Frontal cortex (tissue), 4 donors: ENCODE measurements at places on chromosomes 5 and 9. TPM values are rescaled to one million over a fixed set of nuclear protein-coding genes. Genes with fewer than 3 reads are reported as not detected.
A peak's percentile ranks its signal among the peaks of the same experiment; 100 is the strongest.

Gene ACER2
- 11.0 TPM for total RNA-seq

DNA sequence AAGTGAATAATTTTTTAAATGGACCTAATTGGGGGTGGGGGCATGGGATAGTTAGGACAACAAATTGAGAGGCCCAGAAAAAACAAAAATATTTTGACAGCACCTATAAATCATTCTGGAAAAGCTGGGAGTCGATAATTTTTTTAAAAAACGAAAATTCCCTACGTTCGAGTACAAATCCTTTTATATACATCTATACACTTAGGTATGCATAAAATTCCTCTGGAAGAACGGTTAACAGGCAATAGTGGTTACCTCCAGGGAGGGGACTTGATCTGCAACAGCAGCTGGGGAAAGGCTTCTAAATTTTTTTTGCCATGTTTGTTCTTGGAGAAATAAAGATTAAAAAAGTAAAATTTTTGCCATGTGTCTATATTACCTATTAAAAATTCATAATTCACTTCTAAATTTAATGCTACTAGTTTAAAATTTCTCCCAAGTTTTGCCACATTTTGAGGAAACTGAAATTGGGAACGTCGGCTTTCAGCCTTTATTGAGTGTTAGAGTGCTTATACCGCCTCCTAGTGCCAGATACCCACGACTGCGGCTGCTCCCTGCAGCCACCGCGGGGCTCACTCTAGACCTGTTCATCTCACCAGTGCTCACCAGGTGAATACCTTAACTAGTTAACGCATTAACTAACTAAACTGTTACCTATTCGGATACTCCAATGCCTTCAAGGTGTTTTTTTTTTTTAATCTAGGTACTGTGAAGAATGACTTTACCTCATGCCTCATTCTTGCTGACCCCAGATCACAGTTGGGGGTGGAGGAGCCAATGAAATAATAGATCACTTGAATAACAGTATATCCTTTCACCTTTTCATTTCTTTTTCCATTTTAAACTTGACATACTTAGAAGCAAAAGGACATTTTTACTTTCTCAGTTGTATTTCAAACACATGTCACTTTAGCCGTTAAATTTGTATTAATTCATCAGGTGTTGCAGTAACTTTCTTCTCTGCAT, 1.8 kb upstream of the BHMT start:
- no peak for DNase-seq

DNA sequence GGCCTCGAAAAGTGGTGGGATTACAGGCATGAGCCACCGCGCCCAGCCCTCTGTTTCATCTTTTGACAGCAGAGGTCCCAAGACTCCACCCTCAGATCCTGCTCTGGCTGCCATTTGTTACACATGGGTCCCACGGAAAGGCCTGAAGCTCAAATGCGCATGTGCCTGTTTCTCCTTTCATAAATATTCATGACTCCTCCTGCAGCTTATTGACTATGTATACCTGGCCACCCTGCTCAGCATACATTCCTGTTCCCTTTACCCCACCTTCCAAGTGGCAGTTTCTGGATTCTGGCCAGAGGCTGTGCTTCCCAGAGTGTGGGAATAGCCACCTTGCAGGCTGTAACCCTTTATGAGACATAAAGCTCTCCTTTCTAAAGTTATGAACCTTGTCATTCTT, 46.5 kb downstream of the AUH start:
- no peak for DNase-seq

GRCh38 chr5:56950626-56951125, 1.2 kb downstream of the MIER3 start:
- peak; percentile 45 for DNase-seq

DNA sequence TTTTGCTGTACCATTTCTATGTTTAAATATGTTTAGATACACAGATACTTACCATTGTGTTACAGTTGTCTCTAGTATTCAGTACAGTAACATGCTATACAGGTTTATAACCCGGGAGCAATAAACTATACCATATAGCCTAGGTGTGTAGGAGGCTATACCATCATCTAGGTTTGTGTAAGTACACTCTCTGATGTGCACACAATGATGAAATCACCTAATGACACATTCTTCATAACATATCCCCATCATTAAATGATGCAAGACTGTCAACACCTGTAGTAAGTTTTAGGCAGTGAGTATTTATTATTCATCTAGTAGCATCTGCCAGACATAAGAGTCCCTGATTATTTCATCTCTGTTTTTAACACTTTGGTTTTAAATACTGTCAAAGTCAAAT, 7.3 kb upstream of the DHFR start:
- DNase-seq = no peak

DNA sequence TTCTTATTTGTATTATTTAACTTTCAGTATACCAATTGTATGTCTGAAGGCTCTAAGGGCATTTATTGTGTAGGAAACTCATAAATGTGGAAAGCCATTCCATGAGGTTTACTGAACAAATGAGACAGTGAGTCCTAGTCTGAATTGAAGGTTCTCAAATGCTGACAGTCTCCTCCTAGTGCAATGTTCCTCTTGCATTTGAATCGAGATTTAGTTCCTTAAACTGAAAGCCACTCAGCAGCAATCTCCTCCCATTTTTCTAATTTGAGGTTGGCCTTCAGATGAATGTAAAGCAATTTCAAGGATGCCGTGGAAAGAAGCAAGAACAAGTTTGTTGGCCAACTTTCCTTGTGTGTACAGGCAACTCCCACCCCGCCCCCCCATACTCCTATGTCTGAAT, 493.2 kb upstream of the KLF4 start:
- no peak for DNase-seq

Gene ABO
- not detected for total RNA-seq

GRCh38 chr5:17020678-17021601, 84.9 kb upstream of the MYO10 start:
- DNase-seq = no peak

Gene ANAPC2
- 22.4 TPM for total RNA-seq

DNA sequence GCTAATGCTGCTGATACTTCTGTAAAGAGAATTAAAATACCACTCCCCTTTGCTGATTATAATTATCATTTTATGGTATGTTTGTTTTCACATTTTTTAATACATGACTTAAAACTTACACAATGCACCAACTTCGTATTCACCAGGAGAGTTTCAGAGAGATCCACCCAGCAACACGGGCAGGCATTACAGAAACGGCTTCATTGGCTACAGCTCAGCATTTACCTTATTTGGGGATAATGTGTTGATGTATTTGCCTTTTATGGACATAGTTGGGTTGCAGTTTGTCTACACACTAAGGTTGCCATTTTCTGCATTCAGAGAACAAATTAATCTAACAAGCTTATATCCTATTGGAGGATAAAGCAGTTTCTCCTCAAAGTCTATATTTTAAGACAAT, 423.6 kb downstream of the PRDM9 start:
- DNase-seq = no peak

- DNase-seq = no peak
These were observed 27.4 kb upstream of the WHRN start for GRCh38 chr9:114532561-114533237.

- no peak for DNase-seq
These were observed 19.4 kb upstream of the FCN1 start for GRCh38 chr9:134937164-134937555.

DNA sequence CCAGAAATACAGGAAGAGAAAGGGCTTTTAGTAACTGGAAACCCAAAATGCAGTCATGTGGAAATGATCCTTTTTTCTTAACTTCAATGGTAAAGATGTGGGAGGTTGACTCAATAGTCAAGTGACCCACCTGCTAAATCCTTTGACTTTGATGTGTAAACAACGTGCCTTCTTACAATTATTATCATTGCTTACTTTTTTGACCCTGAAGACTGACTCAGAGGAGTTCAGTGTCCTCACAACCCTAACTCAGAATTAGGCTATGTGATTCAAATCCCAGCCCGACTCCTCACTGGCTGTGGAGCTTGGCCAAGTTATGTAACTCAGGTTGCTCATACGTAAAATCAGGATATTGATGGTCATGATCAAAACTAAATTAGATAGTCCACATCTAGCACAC, 27.9 kb downstream of the ANXA1 start:
- no peak for DNase-seq

Gene CREB3
- 30.6 TPM for total RNA-seq

DNA sequence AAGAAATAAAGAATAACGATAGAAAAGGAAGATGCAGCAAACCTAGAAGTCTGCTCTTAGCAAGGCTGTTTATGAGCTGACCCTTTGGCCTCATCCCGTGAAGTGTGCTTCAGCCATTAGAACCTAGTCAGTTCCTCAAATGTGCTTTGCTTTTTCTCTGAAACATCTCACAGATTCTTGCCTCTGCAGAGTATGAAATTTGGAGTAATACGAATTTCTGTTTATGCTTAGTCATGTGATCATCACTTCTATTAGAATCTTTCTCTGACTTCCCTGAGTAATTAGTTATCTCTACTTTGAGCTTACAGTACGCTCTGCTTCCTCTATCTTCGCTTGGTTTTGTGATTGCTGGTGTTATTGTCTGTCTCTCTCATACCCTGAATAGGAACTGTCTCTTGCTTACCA, 11.3 kb downstream of the CYSTM1 start:
- no peak for DNase-seq

Gene LURAP1L
- total RNA-seq = 1.6 TPM

- no peak for DNase-seq
These were observed 21.9 kb downstream of the NR2F1 start for GRCh38 chr5:93604644-93605515.

- DNase-seq = no peak
These were observed 27.2 kb downstream of the NCBP1 start for GRCh38 chr9:97660847-97661246.

DNA sequence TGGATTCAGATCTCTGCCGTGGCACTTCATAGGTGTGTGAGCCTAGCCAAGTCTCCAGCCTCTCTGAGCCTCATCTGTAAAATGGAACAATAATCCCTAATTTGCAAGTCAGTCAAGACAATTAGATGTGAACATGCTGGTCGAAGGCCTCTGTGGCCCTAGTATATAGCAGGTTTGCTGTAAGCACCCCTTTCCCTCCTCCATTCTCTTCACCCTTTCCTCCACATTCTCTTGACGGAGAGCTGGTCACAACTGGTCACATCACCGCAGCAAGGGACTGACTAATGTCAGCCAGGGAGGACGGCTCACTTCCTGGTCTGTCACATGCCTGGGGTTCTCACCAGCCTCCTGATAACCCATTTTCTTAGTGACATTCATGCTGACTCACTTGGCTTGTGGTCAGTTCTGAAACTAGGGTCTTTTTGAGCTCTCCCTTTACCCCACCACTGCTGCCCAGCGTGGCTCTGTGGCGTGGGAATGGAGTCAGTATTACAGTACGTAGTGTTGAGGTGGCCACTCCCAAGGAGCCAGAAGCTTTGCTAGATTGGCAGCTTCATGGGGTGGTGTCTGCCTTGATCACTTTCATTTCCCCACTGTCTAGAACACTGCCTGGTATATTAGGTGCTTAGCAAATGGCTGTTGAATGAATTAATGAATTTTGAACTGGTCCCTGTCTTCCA, 47.8 kb downstream of the ERGIC1 start:
- DNase-seq = no peak

DNA sequence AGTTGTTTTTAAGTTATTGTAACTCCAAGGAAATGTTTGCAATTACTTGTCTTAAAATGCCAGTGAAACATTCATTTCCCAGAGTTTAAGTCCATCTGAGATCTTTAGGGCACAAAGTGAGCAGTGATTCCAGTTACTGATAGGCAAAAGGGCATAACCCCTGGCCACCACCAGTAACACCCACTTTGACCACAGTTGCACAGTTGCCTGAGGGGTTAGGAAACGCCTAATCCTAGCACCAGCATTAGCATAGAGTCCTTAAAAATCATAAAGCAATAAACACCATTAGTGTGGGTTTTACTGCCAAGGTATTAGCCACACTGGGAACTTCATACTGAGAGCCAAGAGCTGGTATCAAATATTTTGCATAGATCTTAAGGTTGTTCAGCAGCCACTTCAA, 143.9 kb downstream of the SNCAIP start:
- no peak for DNase-seq

DNA sequence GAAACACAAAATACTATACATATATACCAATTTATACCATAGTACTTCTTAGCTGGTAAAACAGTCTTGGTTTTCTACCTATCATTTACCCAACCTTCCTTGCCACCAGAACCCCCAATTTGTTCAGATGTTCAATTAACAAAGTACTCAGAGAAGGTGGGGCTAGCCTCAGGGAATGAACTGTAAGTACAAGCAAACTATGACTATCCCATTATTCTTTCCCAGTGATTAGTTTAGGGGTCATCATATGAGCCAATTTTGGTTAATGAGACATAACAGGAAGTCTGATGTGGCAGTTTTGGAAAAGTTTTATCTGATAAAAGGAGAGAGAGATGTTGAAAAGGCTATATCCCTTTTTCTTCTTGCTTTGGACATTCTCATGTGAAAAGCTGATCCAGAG, 125.8 kb downstream of the DTWD2 start:
- no peak for DNase-seq

DNA sequence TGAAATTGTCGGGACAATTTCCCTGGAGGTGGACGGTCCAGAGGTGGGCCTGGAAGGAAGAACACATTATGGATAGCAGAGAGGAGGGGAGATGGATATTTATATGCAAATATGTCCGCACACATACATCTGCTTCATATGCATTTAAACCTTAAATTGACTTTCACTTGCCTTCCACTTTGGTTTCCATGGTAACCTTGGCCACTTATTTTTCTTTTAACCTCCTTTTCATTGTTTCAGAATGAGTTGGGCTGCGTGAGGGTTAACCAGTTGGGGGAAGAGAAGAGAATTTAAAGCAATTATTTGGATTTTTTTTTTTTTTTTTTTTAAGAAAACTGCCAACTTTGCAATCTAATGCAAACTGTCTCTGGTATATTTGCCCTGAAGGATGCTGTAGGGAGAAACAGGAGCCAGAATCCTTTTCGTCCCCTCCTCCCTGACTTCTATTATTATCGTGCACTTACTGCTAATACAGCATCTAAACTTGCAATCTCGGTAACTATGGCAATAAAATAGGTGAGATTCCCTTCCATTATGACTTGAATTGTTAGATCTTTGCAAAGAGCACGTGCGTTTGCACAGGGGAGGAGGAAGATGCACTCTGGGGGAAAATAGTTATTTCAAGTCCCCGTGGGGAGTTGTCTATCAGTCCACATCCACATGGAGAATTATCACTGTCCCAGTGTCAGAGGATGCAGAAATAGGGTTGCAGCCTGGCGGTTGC, 35.6 kb downstream of the TLR4 start:
- DNase-seq = no peak

- DNase-seq = no peak
These were observed 849.6 kb upstream of the DMAC1 start for GRCh38 chr9:8649160-8649559.

DNA sequence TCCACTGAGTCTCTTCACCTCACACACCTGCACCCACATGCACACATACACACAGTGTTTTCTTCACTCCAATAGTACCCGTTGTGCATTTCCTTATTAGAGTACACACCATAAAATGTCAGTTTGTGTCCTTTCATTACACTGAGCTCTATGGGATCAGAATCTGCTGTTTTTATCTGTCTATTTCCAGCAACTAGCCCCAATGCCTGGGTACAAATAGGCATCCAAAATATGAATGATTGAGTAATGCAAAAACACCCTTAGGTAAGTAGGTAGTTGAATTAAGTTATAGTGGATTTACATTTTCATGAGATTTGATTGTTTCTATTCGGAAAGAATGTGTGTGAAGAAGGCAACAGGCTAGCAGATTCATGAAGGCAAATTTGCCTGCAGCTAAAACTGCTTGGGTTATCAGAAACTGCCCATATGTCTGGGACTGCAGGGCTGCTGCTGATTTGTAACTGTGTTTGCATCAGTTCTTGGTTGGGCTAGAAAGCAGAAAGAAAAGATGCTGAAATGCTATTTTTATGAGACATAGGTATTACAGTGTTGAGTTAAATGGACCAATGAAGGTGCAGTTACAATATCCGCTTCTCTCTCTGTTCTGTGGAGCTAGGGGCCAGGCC, 26.9 kb downstream of the PPP3R2 start:
- DNase-seq = no peak

GRCh38 chr5:127028822-127029457, 1.4 kb downstream of the MARCHF3 start:
- no peak for DNase-seq
